Sciatic nerve (tissue), 2 donors: ENCODE measurements at places on chromosomes 7 and 10. TPM values are rescaled to one million over a fixed set of nuclear protein-coding genes. Genes with fewer than 3 reads are reported as not detected.

DNA sequence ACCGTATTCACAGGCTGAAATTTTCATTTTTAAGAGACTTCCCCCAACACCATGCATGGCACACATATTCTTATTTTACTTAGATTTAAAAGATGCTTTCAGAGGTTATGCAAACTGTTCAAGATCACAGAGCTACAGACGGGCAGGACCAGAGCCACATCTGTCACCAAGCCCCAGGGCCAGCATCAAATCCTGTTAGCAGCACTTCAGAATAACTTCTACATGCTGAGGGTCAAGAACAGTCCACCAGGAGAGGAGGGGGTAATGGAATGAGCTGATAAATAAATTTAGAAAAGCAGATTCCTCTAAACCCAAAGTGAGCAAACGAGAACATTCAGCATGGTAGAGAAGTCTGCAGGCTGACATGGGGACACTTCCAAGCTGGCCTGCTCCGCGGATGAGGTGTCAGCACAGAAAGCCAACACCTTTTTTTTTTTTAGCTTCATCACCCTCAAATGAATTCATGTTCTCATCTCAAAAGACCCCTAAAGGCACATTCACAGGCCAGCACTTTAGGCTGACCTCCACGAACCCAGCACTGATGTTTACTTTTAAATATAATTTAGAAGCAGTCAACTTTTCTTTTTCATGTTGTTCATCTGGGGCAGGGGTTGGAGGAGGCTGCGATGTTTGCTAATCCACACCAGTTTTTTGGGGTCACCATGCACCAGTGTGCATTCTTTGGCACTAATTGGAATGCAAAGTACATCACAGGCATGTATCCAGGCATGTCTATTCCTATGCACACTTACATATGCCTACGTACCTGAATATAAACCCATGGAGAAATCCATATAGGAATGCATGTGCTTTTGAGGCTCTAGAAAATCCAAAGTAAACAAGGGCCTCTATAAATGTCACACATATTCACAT, 249.0 kb downstream of the TNS3 start:
- no peak for DNase-seq

- DNase-seq = no peak
Observed at GRCh38 chr7:48384180-48384752, 213.0 kb downstream of the ABCA13 start.

DNA sequence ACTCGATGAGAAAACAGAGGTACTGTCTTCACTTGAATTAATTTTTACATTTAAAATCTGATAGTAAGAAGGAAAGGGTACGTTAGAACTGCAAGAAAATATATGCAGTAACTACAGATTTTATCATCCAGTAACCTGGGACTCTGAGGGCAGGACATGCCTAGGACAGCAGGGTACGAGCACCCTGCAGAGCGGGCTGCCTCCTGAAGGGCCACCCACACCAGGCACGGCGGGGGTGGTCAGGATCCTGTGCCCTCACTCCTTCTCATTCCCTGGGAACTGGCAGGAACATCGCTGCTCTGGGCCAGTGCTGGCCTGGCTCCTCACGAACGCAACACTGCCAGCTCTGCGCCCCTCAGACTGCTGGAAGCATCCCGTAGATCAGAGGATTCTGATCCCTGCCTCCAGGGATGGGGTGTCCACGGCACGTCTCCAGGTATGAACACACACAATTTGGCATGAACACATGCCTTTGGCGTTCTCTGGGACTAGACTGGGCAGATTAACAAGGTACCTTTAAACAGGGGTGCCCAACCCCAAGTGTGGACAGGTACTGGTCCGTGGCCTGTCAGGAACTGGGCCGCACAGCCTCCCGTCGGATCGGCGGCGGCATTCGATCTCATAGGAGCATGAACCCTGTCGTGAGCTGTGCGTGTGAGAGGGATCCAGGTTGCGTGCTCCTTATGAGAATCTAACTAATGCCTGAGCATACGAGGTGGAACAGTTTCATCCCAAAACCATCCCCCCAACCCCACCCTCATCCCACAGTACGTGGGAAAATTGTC, 99.3 kb upstream of the FAM20C start:
- DNase-seq = no peak

DNA sequence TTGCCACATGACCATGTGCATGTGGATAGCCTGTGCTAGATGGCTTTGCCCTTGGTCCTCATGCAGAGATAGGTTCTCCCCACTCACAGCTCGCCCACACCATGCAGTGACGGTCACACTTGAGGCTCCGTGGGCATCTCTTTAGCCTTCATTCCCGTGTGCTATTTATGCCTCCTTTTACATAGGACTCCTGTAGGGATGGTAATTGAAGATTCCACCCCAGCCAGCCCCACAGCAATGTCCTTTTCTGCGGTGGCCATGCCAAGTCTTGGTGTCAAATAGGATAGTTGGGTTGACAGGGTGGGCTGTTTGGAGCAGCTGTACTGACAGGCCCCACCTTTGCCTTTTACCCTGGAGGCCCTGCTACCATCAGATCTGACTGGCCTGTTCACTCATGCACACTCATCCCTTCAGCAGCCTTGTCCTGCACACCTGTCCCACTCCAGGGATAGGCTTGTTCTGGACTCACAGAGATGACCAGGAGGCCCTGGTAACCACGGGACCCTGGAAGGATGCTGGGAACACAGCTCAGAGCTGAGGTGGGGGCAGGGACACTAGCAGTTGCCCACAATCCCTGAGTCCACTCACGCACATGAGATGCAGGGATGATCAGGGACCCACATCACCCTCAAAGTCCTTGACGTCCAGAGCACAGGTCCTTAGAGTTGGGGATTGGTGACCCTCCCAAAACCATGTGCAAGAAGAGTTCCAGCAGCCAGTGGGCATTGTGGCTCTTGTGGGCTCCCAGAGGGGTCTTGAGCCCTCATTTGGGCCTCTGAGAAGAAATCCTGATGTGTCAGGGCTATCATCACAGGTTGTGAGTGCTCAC, 71.2 kb downstream of the ADCY1 start:
- DNase-seq = no peak

GRCh38 chr7:32579776-32580175, 84.5 kb downstream of the AVL9 start:
- no peak for DNase-seq

DNA sequence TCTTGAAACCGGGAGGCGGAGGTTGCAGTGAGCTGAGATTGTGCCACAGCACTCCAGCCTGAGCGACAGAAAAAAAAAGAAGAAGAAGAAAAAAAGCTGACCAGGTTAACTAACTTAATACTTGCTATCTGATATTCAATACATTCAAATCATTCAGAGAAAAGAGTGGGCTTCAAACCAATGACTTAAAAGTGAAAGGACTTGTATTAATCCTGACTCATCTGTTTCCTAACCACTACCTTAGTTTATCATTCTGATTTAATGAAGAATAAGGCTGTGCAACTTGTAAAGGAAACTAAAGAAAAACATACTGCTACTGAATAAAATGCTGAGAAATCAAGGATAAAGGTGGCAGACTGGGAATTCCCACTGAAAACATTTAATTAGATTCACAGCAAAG, 128.4 kb downstream of the NRBF2 start:
- DNase-seq = no peak

DNA sequence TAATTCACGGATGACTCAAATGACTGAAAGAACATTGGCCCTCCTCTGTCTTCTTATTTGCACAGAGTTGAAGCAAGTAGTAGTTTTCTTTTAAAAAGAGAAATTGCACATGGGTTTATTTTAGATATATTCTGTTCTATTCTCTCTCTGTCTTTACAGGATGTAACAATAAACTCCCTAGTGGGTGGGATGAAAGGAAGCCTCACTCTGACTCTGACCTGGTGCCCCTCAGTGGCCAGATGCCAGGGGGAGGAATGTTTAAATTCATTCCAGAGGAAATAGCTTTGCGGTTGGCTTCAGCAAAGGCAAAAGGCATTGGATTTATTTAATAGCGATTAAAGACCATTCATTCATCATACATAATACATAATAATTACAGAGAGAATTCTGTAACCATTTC, 156.4 kb upstream of the MTPN start:
- no peak for DNase-seq

- DNase-seq = no peak
Observed at GRCh38 chr10:74071157-74071556, 73.2 kb downstream of the VCL start.

GRCh38 chr7:94873239-94873638, 34.2 kb upstream of the PPP1R9A start:
- DNase-seq = no peak

GRCh38 chr7:27254625-27255024, 12.0 kb downstream of the EVX1 start:
- DNase-seq = no peak

DNA sequence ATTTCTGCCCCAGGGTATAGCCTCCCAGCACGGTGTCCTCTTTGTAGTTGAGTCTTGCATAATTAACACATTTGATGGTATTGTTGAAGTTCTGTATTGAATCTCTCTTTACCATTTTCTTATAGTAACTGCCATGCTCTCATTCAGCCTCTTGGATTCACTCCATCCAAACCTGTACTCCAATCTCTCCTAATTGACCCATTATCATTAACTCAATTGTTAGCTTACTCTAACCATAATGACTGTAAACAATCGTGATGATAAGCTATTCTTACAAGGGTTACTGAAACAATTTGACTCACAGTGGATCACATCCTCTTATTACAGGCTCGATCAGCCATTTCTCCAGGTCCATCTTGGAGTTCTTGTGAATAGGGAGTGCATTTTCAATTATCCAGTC, 191.9 kb upstream of the AGK start:
- DNase-seq = no peak

- no peak for DNase-seq
Observed at GRCh38 chr10:82071231-82071630, 196.2 kb downstream of the NRG3 start.

GRCh38 chr7:75819711-75820110, 6.1 kb upstream of the CCL24 start:
- no peak for DNase-seq

DNA sequence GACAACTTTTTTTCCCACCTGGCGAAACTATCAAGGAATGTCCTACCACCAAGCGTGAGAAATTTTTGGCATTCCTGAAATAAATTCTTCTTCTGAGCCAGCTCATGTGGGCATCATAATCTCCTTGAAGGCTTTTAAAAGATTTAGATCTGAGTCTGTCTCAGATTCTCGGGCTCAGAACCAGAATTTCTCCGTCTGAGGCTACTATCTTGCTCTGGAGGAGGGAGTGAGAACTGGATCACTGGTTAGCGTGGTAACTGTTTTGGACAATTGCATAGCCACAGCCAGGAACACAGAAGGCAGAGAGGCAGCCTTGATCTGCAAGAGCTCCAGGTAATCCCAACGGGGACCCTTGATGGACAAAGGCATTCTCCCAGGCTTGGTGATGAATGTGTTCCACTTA, 1.0 kb upstream of the PLAC9 start:
- no peak for DNase-seq

- no peak for DNase-seq
Observed at GRCh38 chr10:103013416-103013815, 95.3 kb downstream of the CNNM2 start.

DNA sequence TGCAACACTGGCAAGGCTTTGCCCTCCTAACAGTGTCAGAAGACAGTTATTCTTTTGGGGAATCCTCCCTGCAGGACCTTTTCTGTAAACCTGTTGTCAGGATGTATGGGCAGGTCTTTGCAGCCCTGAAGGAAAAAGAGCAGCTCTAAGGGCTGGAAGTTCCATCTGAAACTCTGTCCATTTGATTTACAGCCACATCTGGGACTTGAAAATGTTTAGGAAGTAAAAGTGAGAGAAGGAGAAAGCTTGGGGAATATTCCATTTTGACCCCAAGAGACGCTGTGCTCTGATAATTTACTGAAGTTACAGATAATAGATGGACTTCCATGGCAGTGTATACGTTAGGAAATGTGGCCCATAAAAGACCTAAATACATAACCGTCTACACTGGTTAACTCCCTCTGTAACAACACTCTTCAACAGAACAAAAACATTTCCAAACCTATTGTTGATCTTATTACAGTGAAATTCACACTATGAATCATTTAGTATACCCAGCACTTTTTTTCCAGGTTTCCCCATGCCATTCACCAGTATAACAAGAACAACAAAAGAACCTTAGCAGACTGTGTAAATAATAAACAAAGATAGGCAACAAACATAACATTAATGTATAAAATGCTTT, 89.1 kb downstream of the KIAA1549 start:
- no peak for DNase-seq

GRCh38 chr10:12799714-12800113, 201.8 kb downstream of the CCDC3 start:
- no peak for DNase-seq

DNA sequence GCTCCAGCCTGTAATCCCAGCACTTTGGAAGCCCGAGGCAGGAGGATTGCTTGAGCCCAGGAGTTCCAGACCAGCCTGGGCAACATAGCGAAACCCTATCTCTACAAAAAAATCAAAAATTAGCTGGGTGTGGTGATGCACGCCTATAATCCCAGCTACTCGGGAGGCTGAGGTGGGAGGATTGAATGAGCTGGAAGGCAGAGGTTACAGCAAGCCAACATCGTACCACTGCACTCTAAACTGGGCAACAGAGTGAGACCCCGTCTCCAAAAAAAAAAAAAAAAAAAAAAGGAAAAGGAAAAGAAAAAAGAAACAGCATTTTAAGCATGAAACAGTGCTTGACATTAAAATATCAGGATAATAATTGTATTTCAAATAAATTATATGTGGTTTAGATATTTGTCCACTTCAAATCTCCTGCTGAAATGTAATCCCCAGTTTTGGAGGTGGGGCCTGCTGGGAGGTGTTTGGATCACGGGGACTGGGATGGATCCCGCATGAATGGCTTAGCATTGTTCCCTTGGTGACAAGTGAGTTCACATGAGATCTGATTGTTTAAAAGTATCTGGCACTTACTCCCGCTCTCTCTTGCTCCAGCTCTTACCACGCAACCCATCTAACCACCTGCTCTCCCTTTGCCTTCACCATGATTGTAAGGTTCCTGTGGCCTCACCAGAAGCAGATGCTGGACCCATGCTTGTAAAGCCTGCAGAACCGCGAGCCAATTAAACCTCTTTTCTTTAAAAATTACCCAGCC, 103.4 kb downstream of the SRPK2 start:
- no peak for DNase-seq

Gene ZNF746
- 19.3 TPM for total RNA-seq

- no peak for DNase-seq
Observed at GRCh38 chr7:10593080-10593479, 380.6 kb upstream of the PHF14 start.

GRCh38 chr10:102152545-102152890, 329 bp downstream of the NOLC1 start:
- DNase-seq = no peak
